Mammary epithelial cell (primary cell): ENCODE measurements at places on chromosomes 7 and 10.

DNA sequence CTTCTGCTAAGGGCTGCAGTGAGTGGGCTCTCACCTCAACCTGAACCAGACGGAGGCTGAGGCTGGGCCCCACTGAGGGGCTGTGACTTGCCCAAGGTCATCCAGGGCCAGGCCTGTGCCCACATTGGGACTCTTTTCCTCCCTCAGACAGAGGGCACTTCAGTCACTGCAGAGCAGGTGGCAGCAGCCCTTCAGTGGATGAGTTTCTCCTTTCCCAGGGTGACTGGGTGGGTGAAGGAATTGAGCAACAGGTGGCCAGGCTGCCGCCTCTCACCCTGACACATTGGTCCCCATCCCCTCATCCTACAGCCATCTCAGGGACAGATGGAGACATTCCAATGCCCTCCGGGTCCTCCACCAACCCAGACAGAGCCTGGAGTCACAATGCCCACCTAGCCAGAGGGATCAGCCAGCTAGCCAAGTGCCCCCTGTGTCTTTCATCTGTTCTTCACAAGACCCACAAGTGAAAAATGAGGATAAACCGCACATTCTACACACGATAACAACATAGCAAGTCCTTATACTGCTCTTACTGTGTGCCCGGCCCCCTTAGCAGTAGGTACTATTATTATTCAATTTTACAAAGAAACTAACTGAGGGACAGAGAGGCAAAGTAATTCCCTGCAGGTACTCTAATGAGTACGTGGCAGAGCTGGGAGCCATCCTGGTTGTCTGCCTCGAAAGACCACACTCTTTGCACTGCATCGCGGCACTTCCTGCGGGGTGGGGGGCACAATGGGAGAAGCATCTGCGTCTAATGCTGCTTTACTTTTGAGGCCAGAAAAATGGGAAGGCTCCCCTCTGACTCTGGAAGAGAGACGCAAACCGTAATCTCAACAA, 1.7 kb upstream of the SLC18A3 start:
- DNase-seq = no peak

GRCh38 chr7:28785041-28785995, 172.8 kb downstream of the TRIL start:
- DNase-seq = no peak

DNA sequence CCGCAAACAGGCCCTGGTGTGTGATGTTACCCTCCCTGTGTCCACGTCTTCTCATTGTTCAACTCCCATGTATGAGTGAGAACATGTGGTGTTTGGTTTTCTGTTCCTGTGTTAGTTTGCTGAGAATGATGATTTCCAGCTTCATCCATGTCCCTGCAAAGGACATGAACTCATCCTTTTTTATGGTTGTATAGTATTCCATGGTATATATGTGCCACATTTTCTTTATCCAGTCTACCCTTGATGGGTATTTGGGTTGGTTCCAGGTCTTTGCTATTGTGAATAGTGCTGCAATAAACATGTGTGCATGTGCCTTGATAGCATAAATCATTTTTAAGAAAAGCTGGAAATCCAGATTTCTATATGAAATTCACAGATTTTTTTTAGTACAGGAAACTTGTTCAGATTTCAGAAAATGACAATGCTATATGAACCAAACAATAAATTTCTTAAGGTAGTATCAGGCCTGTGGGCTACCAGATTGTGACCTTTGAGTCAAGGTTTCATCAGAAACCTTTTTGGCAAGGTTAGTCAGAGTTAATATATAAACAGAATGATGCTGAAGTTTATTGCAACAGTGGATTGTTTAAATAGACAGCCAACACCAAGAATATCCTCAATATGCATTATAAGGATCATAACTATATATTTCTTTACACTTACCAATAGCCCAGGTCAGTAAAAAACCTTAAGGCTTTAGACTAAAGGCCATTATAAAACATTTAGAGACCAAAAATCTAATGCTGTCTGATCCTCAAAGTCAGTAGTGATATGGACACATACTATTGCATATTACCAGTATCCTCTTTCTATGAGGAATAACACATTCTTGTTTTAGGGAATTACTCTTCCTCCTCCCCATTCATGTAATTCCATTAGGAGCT, 68.7 kb upstream of the PAPSS2 start:
- peak; percentile 3 for DNase-seq

DNA sequence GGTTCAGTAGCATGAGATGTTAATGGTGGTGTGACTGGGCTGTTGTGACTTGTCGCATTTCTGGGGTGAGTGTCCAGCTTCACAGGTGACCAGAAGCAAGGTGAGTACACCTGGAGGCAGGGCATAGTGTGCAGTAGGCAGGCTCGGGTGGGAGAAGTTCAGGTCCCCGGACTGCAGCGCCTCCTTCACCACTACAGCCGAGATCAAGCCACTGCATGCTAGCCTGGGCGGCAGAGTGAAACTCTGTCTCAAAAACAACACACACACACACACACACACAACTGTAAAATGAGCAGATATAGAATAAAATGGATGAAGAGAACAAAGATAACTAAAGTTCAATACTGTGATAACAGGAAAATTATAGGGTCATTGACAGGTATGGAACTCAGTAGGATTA, 11.1 kb upstream of the PARD3 start:
- DNase-seq = no peak

DNA sequence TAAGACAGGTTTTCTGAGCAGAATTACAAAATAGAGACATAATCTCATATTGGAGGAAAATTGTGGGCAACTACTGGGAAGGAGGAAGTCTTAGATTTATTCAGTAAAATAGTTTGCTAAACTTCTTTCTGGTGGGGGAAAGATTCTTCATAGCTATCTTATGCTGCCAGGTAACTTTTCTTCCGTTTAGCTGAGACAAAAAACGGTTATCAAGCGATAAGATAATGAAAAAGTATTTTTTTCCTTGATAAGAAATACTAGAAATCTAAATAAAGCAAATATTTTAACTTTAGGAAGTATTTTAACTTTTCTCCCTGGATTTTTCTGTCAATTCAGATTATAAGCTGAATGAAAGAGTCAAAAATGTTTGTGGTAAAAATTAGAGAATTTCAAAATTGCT, 52.3 kb downstream of the JMJD1C start:
- DNase-seq = no peak

DNA sequence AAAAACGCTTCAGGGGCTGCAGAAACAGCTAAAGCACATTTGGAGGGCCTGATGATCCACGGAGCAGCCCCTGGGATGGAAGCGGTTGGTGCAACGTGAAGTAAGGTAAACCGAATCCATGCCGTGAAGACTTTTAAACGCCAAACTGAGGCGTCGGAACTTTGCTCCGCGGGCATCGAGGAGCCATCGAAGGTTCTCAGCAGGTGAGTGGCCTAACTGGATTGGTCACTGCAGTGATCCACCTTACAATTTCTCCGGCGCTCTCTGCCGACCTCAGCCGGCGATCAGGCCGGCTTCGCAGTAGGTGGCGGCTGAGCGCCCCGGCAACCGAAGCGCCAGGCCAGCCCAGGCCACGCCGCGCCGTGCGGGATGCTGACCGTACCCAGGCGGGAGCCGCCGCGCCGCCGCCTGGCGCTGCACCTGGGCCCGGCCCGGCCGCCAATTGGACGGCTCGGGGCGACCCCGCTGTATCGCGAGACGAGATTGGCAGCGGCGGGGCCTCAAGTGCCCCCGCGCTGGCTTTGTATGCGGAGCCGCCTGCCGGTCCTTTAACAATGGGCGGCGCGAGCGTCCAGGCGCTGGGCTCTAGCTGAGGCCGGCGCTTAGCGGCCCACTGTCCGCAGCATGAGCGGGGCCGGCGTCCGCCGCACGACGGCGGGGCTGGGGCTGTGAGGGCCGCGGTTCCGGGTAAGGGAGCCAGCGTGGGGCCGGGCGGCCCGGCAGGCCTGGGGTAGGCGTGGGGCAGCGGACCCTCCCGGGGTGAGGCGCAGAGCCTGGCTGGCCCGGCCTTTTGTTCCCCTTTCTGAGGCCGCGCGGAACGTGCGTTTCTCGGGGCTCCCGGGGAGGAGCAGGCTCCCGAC, at the start of gene CCNJ:
Gene CCNJ (plus strand): TSS at position 551 of the 860 bp plus-strand sequence. CDS start 811 bp downstream, outside the sequence.
- DNase-seq = peak; percentile 87

- DNase-seq = no peak
Measured at GRCh38 chr7:136179851-136180721, 202.9 kb upstream of the MTPN start.

GRCh38 chr7:22481726-22482125, 18.3 kb downstream of the STEAP1B start:
- no peak for DNase-seq

DNA sequence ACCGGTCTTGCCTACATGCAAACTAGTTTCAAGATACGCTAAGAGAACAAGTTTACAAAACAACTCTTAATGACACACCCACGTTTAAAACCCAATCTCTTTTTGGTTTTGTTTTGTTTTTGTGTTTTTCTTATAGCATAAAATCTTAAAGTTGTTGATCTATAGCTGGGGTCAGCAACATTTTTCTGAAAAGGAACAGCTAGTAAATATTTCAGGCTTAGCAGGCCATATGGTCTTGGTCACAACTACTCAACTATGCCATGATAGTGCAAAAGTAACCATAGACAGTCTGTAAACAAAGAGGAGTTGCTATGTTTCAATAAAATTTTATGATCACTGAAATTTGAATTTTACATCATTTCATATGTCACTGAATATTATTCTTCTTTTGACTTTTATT, 327.4 kb downstream of the AGMO start:
- no peak for DNase-seq

DNA sequence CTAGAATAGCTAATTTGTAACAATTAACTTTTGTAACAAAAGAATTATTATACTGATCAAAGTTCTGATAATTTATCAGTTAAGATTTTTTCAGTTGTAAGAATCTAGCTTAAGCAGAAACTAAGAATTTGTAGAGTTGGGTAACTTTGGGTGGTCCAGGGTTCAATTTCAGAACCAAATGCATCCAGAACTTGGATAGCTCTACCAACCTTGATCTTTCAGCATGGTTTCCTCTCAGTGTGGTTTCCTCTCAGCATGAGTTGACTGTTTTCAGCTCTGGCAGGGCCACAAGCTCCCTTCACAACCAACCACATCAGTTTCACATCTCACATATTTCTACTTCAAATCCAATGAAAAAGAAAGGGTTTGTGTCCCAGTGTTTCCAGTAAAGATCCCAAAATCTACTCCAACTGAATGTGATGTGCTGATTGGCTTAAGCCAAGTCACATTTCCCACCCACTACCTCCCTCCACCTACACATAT, 3.3 kb upstream of the FAS start:
- no peak for DNase-seq

GRCh38 chr7:150940431-150941102, 37.6 kb downstream of the KCNH2 start:
- peak; percentile 62 for DNase-seq

DNA sequence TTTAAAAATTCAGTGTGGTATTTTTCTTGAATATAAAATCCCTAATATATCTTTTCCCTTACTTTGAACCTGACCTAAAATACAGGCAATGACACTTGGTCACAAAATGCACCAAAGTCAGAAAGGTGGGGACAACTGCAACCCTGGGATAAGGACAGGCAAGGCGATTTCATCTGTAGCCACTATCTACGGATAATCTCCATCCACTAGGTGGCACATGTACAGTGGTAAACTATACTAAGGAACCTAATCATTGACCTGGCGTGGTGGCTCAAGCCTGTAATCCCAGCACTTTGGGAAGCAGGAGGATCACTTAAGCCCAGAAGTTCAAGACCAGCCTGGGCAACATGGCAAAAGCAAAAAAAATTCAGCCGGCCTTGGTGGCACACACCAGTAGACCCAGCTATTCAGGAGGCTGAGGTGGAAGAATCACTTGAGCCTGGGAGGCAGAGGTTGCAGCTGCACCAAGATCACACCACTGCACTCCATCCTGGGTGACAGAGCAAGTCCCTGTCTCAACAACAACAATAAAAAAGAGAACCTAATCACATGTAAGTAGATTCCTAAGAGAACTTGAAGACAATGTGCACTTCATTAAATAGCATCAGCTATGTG, 98.9 kb downstream of the KMT2C start:
- DNase-seq = peak; percentile 37

DNA sequence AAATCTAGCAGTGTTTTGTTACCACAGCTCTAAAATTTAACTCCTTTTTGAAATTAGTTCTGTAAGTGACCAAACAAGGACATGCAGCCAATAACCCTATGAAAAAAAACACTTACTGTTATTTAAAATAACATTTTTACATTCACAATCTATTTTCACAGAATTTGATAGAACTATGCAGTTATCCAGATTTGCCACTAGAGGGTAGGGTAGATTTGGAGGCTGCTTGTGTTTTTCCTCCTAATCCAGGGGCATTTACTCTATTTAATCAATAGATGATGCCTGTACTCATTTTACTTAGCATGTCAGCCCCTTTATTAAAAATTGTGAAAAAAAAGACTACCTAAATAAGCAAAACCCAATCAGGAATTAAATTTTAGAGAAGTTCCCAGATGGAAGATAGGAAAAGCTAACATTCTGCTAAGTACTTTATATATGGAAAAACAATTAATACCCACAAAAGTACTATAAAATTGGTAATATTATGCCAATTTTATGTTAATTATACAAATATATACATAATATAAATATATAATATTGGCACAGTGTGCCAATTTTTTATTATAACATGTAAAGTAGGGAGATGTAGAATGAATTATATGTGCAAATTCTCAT, 18.1 kb upstream of the LIPK start:
- no peak for DNase-seq

DNA sequence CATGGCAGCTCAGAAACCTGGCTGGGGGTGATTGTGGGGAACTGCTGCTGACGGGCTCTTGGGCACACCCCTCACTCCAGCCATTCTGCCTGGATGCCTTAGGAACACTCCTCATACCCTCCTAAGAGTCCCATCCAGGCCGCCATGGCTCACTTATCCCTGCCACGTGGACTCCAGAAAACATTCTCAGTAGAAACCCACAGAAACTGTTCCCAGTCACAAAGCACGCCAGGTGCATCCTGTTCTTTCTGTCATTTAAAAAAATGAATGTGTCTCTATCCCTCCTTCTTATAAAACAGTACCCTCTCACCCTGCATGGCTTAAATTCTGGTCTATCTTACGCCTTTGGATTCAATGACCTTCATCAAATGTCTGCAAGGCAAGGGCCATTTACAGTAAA, 177.7 kb downstream of the CUX1 start:
- DNase-seq = no peak

DNA sequence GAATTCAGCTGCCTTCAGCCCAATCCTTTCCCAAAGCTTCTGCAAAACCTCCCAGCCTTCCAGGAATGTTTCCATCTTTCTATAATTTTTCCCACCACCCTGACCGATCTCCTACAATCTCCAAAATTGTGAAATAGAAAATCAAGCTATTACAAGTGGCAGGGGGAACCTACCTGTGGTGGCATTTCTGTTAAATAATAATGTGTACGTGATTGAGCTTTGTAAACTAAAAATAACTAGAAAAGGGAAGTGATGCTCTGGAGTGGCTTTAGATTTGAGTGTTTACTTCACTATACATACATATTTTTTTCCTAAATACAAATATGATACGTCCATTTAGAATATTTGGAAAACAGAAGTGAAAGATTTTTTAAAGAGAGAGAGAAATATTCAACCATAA, 593.6 kb downstream of the GRM8 start:
- DNase-seq = no peak

GRCh38 chr7:37541810-37542443, 93.3 kb upstream of the ELMO1 start:
- DNase-seq = no peak
